ENCODE measurements at places on chromosomes 7 and 10.
A peak's percentile ranks its signal among the peaks of the same experiment; 100 is the strongest.

DNA sequence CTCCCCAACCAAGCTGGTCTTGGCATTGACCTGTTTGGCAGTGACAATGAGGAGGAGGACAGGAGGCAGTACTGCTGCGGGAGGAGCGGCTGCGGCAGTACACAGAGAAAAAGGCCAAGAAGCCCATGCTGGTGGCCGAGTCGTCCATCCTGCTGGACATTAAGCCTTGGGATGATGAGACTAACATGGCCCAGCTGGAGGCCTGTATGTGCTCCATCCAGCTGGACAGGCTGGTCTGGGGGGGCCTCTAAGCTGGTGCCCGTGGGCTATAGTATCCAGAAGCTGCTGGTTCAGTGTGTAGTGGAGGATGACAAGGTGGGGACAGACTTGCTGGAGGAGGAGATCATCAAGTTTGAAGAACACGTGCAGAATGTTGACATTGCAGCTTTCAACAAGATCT, 39.1 kb upstream of the ZNF273 start:
- no peak for DNase-seq

DNA sequence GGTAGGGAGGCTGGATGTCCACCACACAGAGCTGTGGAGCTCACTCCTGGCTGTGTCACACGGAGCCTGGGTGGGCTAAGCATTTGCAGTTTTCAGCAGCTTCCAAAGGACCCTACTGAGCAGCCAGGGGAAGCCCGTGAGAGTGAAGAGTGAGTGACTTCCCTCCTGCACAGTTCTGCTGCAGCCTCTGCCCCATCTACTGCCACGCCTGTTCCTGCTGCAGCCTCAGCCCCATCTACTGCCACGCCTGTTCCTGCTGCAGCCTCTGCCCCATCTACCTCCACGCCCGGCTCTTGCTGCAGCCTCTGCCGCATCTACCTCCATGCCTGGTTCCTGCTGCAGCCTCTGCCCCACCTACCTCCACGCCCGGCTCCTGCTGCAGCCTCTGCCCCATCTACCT, 12.2 kb downstream of the ADAM8 start:
- peak; percentile 17 for DNase-seq

- no peak for DNase-seq
Observed at GRCh38 chr7:29488977-29489376, 74.7 kb upstream of the PRR15 start.

DNA sequence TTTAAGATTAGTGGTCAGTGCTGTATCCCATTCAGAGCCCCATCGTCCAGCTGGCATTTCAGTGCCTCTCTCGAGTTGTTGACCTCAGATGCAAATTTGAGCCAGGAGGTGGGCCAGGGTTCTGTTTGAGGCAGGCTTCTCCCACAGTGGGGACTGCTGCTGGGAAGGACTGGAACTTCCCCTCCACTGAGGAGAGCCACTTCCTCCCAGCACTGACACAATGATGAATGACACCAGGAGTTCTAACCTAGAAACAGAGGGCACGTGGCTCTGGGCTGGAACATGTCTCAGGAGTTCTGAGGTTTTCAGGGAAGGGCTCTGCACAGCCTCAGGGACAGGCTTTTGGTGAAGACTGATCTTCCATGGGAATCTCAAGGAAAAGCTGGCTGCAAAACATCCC, 18.3 kb upstream of the BTBD16 start:
- no peak for DNase-seq

DNA sequence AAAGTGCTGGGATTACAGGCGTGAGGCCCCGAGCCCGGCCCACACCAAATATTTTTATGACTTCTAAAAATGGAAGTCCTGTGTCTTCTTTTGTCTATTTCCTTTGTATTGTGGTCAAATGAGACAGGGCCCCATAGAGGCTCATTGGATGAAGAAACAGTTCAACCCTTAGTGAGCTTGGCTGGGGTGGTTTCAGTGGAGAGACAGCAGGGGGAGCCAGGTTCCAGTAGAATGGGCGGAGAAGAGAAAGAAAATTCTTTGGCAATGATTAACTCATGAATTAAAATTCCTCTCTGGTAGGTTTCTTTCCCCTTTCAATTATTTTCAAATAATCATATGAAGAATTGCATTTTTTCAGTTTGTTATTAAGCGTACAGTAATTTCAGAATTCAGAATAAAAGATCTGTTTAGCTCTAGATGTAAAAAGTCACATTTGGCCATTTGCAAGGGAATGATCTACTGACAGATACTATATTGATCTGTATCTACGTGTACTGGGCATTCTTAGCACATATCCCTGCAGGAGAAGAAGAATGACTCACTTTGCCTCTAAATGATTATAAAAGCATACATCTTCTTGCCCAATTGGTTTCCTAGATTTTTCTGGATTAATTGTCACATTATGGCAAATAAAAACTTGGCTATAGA, 43.2 kb downstream of the PNLIPRP3 start:
- DNase-seq, result no peak

Measured in activated CD8-positive, alpha-beta memory T cell treated with anti-CD3 and anti-CD28 coated beads for 1 hour (primary cell).